ENCODE measurements at places on chromosomes 16 and 17.

DNA sequence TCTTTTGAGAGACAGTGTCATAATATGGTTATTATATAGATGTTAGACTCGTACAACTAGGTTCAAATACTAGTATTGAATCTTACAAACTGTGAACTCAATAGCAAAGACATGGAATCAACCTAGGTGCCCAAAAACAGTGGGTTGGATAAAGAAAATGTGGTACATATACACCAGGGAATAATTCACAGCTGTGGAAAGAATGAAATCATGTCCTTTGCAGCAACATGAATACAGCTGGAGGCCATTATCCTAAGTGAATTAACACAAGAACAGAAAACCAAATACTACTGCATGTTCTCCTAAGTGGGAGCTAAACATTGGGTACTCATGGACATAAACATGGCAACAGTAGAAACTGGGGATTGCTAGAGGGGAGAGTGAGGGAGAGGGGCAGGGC lies 8.1 kb downstream of the PHKB start:
- DNase-seq, result no peak

GRCh38 chr16:86211800-86212199 lies 298.5 kb upstream of the FOXF1 start:
- no peak for DNase-seq

GRCh38 chr16:23008041-23008440 lies 141.2 kb downstream of the USP31 start:
- DNase-seq, result no peak

DNA sequence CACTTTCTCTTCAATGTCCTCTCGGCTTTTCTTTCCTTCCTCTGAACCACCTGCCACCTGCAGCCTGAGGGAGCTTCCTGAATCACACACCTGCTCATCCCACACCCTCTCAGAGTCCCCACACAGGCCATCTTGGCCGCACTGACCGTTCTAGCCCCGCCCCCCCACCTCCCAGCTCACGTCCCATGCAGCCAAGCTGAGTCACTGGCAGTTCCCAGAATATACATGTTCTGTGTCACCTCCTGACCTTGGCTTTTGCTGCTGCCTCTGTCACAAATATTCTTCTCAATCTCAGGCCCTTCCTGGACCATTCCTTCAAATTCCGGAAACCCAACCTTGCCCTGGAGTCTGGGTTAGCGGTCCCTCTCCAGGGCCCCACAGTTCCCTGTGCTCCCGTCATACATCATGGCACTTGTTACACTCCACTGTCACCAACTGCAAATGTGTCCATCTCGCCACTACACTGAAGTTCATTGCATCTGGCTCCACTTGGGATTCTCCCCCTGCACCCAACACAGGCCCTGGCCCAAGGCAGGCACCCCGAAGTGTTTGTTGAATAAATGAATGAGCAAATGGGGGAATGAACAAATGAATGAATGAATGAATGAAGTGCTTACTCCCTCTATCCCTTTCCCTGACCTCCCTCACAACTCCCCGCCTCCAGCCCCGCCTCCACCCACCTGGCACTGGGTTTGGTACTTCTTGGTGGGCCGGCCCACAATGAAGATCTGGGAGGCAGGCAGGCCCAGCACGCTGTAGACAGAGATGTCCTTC lies 12.8 kb downstream of the PIMREG start:
- DNase-seq, result no peak

Measured in T-helper 9 cell (primary cell).